NCI-H1417 (cell line): ENCODE measurements at places on chromosomes 2 and 18.
A peak's percentile ranks its signal among the peaks of the same experiment; 100 is the strongest.

DNA sequence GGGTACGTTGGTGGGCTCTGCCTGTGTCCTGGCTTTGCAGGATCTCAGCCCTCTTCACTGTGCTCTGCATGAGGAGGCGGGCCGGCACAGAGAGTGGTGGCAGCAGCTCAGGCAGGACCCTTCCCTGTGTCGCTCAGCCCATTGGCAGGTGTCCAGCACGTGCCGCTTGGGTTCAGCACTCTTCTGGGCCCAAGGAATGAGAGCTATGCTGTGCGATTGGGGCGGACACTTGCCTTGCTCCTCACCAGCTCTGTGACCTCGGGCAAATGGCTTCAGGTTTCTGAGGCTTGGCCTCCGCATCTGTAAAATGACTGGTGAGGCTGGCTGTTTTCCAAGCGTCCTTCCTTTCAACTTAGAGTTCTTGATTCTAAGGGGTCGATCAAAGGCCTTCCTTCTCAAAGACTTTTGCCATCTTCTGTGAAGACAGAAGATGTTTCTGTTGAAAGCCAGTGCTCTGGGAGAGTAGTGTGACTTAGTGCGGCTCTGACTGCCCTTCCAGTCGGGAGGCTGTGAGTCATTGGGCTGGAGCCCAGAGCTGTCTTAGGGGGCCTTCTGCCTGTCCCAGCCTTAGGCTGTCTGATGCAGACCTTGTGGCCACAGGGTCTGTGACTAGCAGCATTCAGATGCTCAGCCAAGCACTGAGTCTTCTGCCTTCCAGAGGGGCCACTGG is 35.6 kb downstream of the GLI2 start:
- DNase-seq = no peak

- no peak for DNase-seq
Measured at GRCh38 chr2:78757640-78758039, 267.9 kb upstream of the REG3G start.

DNA sequence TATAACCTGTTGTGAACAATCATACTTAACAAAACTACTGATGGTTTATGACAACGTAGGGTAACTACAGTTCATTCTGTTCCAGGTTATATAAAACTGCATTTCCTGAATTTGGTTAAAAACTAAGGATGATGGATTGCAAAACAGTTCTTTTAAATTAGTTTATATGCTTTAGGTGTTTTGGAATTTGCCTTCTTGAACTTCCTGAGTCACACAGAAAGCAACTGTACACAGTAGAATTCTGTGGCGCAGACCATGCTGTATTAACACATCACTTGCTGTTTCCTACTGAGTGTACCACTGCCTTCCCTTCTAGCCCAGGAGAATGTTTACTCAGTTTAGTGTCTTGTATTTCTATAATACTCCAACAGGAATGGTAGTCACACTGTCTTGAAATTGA is 19.4 kb downstream of the ITGB1BP1 start:
- DNase-seq = no peak

- DNase-seq = peak; percentile 77
Measured at GRCh38 chr2:73984203-73984921, at the start of gene TET3. TSS of gene TET3 (plus strand) at chr2:73984910. CDS start at chr2:73986404, 1,494 bp downstream.

DNA sequence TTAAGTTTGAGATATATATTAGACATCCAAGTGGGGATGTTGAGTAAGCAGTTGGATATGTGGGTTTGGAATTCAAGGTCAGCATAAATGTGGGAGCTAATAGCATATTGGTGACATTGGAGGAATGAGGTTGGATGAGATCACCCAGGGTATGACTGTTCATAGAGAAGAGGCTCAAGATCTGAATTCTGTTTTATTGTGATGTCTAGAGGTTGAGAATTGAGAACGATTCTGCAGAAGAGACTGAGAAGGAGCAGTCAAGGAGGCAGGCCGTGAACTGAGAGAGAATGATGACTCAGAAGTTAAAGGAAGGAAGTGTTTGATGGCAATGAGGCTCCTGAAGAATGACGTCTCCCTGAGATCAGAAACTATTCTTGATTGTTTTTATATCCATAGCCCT is 5.9 kb downstream of the SERPINB11 start:
- no peak for DNase-seq

DNA sequence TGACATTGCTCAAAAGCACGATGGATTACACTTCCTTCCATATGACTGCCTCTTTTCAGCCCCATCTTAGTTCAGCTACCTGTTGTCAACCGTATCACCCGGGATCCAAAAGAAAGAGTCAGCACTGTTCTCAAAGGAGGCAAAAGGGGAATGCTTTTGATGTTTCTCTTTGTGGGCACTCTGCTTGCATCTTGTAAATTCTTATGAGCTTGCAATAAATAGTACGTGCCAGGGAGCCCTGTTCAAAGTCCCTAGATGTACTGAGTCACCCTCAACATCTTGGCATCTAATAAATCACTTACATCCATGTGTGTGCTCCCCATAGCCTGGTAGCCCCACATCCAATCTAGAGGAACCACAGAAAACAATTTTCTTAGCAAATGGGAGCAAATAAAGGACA is 256.9 kb downstream of the SUCLG1 start:
- DNase-seq = no peak

DNA sequence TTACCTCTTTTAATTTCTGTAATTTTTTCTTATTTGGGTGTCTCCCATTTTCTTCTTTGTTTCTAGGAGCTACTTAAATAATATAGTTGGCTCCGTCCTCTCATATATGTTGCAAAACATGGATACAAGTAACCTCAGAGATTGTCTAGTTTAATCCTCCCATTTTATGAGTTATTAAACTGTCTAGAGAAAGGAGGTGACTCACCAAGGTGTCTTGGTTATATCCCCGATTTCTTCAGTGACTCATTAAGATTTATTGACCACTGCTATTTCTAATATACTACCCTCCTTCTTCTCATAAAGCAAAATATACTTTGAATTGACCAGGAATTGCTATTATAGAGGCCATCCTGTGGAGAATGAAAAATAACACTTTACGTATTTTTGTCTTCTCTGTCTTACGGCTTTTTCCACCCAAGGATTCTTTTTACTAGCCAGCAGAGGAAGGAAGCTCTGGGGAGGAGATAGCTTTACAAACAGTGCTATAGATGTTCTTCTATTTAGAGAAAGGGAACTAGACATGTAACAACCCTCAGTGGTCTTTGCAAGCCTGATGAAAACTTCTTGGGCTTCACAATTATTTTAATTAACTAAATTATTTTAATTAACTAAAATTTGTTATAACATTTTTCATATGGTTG is 300.4 kb upstream of the TNP1 start:
- no peak for DNase-seq

- no peak for DNase-seq
Measured at GRCh38 chr2:126674075-126674744, 18.3 kb downstream of the GYPC start.
